ENCODE measurements at places on chromosomes 11 and 22.

DNA sequence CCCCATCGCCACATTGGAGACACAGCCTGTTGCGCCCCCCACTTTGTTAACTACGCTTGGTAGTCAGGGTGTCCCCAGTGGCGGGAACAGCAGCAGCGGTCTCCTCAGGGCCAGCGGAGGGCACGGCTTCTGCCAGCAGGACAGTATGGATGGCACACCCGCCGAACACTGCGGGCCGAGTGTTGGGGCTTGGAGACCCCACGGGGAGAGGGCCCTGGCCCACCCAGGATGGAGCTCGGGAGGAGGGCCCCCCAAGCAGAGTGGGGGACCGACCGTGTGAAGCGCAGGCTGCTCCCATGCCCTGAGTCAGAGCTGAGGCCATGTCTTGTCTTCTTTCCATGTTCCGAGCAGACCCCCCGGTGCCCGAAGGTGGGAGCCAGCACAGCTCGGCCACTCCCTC lies 17.8 kb downstream of the MRPL23 start:
- no peak for DNase-seq

GRCh38 chr11:47257517-47258316 lies at the start of gene NR1H3:
TSS of gene NR1H3 (plus strand) at chr11:47257996. CDS start at chr11:47259217, 1,221 bp downstream.
- no peak for DNase-seq

GRCh38 chr11:112511911-112512310 lies 251.3 kb upstream of the PLET1 start:
- DNase-seq, result no peak

GRCh38 chr11:72173291-72173690 lies 18.6 kb upstream of the FOLR1 start:
- no peak for DNase-seq
